ENCODE measurements at places on chromosomes 4 and X.

DNA sequence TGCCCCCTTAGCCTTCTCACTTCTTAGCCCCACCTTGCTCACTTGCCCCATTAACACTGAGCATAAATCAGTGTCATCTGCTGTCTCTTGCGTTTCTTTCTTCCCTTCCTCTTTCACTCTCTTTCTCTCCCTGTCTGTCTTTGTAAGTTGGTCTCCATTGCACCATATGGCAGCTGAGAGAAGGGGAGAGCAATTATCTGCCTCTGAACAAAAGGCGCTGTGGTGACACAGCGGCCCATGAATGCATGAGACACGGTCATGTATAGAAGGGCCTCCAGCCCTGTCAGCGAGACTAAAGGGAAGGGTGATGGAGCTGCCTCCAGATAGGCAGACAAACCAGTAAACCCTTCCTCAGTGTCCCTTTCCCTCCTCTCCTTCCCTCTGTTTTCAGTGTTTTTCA lies 88.8 kb upstream of the PCDH18 start:
- no peak for DNase-seq

DNA sequence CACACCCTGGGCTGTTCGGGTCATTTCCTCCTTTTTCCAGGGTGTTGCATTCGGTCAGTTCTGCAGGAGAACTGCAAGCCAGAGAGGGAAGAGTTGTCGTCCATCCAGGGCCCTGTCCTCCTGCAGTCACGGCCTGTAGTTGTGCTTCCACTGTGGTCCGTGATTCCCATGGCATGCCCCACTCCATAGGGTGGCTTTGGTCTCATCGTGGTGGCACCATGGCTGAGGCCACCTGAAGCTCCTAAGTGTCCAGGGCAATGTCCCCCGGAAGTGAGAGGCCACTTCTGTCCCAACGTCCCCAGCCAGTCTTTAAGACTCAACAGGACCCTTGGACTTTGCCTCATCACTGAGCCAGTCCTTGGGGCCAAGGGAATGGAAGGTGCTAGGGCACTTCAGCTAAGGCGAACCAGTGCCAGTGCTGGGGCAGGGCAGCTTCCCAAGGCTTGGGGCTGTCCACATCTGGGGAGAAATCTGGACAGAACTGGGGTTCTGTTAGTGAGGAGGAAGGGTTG lies 83.7 kb downstream of the HTRA3 start:
- no peak for DNase-seq

DNA sequence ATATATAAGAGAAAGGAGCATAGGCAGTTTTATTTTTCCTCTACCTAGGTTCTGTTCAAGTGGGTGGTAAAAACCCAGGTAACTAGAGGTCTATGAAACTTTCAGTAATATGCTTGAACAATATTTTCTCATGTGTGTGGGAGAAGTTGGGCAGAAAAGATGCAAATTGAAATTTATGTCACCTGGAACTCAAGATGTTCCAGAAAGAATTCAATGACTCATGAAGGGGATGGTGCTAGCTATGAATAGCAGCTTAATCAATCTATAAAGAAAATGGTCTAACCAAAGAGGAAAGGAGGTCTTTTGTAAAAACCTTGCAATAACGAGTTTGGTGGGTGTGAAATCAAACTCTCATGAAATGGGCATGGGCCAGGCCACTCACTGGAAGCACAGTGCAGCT lies 263.8 kb downstream of the INPP4B start:
- no peak for DNase-seq

DNA sequence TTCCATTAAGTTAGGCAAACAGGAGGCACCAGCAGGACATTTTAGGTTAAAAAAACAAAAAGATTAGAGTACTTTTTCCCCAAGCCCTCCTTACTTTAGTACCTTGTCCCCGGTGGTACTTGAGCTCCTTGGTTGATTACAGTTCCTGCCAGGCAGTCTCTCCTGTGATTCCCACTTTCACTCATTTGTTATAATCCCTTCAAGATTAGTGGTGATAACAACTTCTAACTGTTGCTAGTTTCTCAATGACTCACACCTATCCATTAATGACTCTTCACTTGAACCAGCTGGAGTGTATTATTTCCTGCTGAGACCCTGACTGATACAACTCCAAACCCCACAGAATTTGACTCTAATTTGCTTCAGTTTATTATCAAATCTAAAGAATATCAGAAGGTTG lies 765.0 kb upstream of the DIAPH2 start:
- no peak for DNase-seq

- DNase-seq, result no peak
These were observed 85.0 kb upstream of the ZNF81 start for GRCh38 chrX:47751670-47752069.

- peak; percentile 7 for DNase-seq
These were observed 40.5 kb upstream of the OGT start for GRCh38 chrX:71492231-71493065.

- DNase-seq, result no peak
These were observed 623.8 kb upstream of the DIPK2B start for GRCh38 chrX:45824471-45824870.

- DNase-seq, result no peak
These were observed 47.5 kb upstream of the NSUN7 start for GRCh38 chr4:40702137-40702799.

- DNase-seq, result no peak
These were observed 233.8 kb downstream of the FRMPD4 start for GRCh38 chrX:12372111-12372510.

DNA sequence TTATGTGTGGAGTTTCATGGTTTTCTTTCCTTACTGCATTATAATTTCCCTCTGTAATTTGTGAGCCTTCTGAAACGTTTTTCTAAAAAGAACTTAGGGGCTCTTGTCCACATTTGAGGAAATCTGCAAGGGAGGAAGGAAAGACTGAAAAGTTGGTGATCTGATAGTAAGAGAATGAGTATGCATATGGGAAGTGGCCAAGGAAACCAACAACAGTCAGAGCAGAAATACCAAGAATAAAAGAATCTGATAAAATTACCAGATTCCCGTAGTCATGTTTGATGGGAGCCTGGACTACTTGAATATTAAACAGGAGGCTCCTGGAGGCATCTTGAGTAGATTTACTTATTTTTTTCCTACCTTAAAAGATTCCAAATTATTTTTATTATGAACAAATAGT lies 50.1 kb downstream of the MEPE start:
- no peak for DNase-seq

DNA sequence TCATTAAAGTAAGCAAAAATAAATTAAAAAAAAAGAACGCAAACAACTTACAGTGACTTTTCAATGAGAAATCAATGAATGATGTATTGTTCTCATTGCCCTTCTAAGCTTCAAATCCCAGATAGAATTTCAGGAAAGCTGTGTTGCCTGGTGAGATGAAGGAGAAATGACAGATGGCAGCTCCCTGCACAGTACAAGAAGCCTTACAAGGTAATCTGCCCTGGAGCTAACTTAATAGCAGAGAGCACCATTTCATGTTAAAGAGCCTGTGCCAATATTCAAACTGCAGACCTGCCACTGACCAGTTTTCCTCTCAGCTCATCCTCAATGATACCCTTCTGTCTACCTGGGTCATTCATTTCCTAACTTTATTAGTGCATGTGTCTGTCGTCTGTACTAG lies 54.0 kb downstream of the GC start:
- DNase-seq, result no peak

- DNase-seq, result no peak
These were observed 106.8 kb upstream of the NKX1-1 start for GRCh38 chr4:1512738-1513660.

- no peak for DNase-seq
These were observed 44.9 kb downstream of the CENPC start for GRCh38 chr4:67500373-67500772.

DNA sequence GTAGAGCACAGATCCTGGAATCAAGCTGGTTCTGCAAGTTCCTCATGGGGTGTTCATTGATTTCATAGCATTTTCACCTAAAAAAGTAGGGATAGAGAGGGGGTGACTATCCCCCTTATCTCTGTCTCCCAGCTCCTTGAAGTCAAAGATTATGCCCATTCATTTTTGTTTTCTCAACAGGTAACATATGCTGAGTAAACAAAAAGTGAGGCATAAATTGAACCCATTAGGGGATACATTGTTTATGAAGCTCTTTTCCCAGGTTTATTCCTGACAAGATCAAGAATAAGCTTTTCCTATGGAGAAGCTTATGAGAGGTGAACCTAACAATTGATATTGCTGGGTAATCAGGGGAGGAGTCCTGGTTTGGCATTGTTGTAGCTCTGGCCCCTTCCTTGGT lies 9.2 kb upstream of the ANAPC4 start:
- DNase-seq, result no peak

GRCh38 chrX:110180928-110181310 lies 137.0 kb downstream of the AMMECR1 start:
- DNase-seq, result no peak

GRCh38 chr4:163624727-163625126 lies 130.2 kb downstream of the TMA16 start:
- DNase-seq, result no peak

DNA sequence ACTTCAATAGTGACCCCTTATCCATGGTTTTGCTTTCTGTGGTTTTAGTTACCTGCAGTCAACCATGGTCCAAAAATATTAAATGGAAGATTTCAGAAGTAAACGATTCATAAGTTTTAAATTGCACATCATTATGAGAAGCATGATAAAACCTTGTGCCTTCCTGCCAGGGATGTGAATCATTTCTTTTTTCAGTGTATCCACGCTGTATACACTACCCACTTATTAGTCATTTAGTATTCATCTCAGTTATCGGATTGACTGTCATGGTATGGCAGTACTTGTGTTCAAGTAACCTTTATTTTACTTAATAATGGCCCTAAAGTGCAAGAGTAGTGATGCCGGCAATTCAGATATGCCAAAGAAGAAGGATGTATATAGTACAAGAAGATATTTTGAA lies 37.7 kb upstream of the TASL start:
- DNase-seq, result no peak
